HCT116 (cell line): ENCODE measurements at places on chromosomes 2 and 18.

DNA sequence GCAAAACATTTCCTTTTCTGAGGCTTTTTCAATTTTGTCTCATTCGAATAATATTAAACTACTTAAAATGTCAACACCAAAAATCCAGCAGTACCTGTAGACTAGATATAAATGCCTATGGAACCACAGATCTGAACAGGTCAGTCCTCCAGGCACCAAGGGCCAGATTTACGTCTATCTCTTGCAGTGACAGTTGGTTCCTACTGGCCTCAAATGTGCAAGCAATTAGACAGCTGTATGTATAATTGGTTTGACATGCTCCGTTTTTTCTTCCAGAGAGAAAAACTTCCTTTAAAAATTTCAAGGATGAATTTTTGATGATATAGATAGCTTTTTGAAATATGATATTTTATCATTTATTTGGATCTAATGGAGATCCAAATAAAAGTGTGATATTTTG, 443.8 kb upstream of the POU3F3 start:
- no peak for DNase-seq

- DNase-seq, result no peak
Observed at GRCh38 chr2:36484454-36484853, 113.5 kb downstream of the FEZ2 start.

DNA sequence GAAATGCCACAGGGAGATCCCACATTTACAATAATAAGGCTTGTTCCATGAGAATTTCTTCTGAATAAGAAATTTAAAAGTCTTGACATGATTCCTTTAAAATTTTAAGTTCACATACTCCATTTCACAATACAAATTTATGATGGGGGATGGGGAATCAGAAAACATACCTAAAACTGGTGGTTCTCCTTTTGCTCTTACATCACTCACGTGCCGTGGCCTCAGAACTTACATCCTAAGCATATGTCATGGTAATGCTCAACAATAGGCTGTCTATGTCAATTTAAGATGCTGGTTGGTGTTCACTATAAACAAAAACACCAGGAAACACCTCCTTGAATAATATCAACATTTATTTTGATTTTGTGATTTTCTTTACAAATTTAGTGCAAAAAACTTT, 12.8 kb downstream of the UPP2 start:
- DNase-seq, result no peak

DNA sequence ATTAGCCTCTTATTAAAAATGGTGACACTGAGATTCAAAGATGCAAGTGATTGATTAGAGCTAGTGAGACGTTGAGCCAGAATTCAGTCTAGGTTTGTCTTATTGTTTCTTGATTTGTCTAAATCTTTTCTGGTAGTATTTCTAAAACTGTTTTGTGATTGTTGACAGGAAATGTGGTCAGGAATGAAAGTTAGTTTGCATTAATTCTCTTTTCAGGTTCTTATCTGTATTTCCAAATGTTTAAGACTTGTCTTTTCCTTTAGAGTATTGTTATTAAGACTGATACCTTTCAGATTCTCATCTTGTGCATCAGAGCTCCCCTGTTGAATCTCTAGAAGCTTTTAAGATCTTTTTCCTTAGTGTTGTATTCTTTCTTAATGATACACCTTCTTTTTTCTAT, 89.3 kb downstream of the MBD5 start:
- DNase-seq, result no peak

DNA sequence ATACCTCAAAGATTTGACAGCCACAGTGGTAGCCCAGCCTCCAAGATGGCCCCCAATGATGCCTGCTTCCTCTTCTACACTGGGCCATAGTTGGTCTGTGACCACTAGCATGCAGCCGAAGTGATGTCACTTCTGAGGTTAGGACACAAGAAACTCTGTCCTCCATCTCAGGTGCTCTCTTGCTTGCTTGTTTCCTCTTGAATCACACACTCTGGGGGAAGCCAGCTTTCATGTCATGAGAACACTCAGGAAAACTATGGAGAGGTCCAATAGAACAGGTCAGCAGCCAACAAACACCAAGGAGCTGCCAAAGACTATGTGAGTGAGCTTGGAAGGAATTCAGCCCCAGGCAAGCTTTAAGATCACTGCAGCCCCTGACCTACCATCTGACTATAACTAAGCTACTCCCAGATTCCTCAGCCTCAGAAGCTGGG, 3.3 kb upstream of the ADAM17 start:
- DNase-seq, result no peak

- DNase-seq, result no peak
Observed at GRCh38 chr2:27591745-27592144, 8.9 kb downstream of the ZNF512 start.

- DNase-seq, result no peak
Observed at GRCh38 chr2:30504731-30505130, 57.7 kb downstream of the LCLAT1 start.

- no peak for DNase-seq
Observed at GRCh38 chr2:120624738-120625446, 110.8 kb upstream of the GLI2 start.

DNA sequence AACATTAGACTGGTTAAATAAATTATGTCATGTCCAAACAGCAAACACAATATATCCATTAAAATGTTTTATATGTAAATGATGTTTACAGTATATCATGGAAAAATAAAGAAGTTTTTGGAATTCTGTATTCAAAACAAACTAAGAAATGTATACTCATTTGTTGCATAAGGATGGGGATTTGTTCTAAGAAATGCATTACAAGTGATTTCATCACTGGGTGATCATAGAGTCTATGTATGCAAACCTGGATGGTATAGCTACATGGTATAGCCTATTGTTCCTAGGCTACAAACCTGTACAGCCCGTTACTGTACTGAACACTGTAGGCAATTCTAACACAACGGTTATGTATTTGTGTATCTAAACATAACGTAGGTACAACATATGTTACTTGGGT, 35.1 kb downstream of the ARL5A start:
- no peak for DNase-seq

GRCh38 chr2:9297807-9298206, 91.2 kb downstream of the ASAP2 start:
- no peak for DNase-seq

DNA sequence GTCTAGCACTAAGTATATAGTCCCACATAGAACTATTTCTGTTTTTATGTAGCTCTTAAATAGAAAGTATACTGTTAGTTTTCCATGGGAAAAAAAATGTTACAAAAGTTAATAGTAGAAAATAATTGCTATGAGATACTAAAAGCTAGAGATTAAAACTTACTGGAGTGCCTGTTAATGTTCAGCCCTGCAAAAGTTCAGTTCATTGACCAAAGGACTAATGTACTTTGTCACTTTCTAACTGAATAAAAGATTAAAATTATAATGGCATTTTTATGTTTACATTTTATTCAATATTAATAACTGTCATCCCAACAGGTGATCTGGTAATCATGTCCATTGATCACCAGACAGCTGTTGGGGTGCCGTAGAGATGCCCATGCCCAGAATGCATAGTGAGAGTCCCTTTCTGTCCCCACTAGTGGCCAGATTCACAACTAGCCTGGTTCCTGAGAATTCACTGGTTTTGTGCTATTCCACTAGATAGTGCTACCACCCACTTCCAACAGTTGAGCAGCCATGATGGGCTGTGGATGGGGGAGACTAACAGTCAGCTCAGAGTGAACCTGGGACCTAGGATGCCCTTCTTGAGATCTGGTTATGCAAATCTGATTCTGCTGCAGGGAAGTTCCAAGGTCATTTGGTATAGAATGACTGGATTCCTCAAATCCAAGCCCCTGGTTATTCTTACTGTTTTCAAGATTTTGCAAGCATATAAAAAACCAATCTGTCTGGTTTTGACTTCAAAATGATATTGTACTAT, 57.8 kb downstream of the AFTPH start:
- DNase-seq, result no peak

GRCh38 chr2:173868406-173868805, 96.8 kb downstream of the SP3 start:
- DNase-seq, result no peak

DNA sequence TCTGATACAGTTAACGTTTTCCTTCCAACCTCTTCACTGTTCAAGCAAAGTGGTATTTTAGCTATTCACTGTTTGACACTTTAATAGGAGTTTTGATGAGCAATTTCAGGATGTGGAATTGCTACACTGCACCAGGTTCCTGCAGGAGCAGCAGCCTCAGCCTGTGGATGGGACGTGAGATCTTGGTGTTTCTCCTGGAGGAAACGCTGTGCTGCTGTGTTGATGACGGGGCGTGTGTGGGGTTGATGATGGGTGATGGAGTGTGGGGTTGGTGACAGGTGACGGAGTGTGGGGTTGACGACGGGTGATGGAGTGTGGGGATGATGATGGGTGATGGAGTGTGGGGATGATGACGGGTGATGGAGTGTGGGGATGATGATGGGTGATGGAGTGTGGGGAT, 98.9 kb downstream of the RTP5 start:
- no peak for DNase-seq

DNA sequence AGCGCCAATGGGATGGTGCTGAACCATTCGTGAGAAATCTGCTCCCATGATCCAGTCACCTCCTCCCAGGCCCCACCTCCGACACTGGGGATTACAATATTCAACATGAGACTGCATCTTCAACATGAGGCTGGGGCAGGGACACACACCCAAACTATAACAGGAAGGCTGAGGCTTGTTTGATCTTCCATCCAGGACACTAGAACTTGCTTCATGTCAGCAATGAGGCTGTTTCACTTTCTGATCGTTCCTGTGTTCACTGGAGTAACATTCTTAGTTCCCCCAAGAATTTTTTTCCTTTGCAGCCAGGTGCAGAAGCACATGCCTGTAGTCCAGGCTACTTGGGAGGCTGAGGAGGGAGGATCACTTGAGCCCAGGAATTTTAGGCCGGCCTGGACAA, 30.8 kb upstream of the SOX11 start:
- DNase-seq, result no peak

DNA sequence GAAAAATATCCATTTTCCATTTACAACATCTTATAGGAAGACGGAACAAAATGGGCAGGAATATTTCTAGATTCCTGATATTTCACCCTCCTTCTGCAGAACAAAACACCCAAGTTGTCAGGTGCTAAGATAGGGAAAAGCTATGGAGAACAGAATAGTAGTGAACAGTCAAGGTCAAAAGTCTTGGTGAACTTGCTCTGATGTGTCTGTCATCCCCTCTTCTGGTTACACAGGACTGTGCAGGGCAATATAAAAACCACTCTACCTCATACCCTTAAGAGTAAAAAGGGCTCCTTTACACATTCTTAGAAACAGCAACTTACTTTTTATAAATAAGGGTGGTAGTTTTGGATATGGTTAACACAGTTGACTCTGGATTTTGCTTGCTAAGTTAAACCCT, 4.4 kb downstream of the MYL1 start:
- no peak for DNase-seq

DNA sequence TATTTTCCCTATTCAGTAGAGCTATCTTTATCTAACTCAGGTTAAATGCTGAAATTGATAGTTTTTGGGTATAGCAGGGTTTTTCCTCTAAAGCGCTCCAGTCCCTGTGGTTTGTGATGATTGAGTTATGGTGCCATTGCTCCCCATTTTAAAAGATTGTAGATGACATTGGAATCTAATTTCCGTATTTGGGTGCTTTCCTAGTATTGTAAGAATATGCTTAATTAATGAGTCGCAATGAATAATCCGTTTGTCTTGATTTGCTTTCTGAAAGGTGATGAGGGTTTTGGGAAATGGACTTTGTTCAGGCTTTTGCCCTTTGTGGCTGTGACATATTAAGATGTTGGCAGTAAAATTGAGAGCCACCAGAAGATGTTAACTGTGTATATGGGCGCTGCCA, 3.9 kb downstream of the RPS7 start:
- no peak for DNase-seq

DNA sequence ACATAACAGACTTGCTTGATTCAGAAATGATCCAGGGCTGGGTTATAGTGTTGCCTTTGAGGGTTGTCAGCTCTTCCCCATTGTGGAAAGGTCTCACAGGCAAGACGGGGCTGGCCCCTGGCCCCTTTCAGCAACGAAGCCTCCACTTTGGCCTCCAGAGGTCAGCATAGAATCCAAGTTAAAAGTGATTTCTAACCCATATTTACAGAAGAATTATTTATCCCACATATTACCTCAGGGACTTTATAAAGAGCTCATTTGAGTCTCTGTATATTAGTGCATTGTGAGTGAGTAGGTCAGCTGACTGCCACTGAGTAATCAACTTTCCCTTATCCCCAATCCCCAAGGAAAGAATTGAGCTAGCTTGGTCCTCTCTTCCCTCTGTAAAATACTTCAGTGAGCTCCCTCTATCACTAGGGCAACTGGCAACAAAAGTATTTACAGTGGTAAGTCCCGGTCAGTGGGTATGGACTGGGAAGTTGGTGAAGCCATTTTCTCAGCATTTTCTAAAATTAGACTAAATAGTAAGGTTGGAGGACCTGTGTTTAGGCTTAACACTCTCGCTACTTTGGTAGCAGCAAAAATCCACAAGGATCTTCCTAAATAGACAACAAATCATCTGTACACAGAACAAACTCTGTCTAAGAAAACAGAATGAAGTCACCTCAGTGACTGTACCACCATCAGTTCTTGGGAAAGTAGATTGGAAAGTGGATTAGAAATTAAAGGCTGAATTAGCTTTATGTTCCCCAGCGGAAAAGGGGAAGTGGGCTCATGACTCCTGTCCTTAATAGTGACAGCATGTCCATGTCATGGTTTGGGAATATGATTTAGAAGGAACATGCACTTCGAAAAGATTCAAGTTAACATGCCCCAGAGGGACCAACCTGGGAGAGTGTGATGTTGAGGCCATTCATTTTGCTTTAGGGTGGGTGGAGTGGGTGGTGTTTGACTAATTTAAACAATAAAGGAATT, 171.0 kb upstream of the SIX3 start:
- no peak for DNase-seq

GRCh38 chr2:195666113-195666712, 9.2 kb downstream of the SLC39A10 start:
- no peak for DNase-seq

- DNase-seq, result no peak
Observed at GRCh38 chr18:24930478-24930877, 421.5 kb downstream of the ZNF521 start.

DNA sequence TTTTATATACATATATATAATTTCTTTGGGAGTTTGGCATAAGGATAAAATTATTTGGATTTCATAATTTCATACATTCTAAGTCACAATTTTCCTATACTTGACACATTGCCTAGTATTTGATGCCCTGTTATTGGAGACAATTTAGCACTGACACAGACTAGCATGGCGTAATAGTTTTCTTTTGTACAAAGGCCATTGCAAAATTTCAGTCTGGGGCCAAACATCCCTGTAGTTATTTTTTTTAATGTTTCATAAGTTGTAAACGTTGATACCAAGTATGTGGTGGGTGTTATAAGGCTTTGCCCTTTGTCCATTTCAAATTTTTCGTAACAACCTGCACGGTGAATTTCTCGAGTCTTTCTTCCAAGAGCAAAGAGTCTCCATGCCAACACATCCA, 95.7 kb upstream of the NRP2 start:
- no peak for DNase-seq

DNA sequence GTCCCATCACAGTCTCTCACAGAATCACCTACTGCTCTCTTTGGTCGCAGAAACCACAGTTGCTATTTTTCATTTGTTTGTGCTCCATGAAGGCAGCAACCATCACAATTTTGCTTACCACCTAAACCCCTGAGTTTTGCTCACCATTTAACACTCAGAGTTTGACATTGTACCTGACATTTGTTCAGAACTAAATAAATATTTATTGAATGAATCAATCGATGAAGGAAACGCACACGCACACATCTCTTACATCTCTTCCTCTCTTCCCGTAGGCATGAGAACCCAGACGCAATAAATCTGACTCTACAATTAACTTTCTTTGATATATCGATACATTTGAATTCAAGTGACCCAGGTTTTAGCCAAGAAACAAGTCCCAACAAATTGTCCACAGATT, 105.5 kb upstream of the RNF152 start:
- DNase-seq, result no peak

GRCh38 chr2:52260904-52261303, 1229.0 kb upstream of the NRXN1 start:
- DNase-seq, result no peak
